ENCODE measurements at places on chromosomes 13 and 19.

DNA sequence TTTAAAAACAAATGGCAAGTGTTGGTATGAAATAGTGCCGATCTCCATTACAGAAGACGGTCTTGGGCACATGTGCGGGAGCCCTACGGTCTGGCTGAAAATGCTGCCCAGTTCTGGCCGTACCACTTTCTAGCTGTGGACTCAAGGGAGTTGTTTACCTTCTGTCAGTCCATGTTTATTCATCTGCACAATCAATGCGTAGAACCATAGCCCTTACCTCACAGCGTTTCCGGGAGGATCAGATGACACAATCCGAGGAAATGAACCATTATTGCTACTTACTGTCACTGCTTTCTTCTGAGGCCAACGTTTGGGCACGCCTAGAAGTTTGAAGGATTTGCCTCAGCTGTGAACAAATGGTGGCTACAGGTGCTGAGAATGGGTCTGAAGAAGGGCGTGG, 31.2 kb downstream of the GADD45B start:
- peak; percentile 51 for DNase-seq

GRCh38 chr13:32497589-32497988, 41.0 kb downstream of the N4BP2L2 start:
- no peak for DNase-seq

DNA sequence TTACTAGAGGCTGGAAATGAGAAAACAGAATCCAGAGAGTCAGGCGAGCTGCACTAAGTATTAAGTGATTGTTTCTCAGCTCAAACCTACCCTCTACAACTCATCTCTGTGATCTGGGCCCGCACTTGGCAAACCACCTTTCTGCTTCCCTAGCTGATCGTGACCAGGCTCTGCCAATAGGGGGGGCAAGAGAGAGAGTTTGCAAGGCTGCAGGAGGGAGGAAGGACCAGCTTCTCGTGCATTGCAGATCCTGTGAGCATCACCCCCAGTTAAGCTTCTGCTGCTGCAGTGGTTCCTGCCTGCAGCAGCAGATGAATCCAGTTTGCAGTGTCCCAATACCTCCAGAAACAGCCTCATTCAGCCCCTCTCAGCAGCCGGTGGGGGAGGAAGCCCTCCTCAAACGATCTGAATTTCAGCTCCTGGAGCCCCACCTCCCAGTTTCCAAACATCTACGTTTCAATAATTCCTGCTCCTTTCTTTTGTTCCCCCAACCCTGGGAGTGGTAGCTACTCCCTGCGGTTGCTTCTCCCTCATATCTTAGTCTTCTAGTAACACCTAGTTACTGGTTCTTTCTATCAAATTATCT, 20.0 kb downstream of the XRCC1 start:
- DNase-seq = peak; percentile 58

GRCh38 chr13:112687836-112688559, 1.8 kb upstream of the ATP11A start:
- no peak for DNase-seq

DNA sequence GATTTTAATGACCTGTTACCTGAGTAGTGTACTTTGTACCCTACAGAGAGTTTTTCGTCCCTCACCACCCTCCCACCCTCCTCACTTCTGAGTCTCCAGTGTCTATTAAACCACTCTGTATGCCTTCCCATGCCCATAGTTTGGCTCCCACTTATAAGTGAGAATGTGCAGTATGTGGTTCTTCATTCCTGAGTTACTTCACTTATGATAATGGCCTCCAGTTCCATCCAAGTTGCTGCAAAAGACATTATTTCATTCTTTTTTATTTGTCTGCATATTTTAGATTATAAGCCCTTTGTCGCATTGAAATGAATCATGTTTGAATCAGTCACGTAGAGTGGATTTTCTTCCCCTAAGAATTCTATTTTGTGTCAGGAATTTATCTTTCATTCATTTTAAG, 12.2 kb upstream of the HTR2A start:
- peak; percentile 34 for DNase-seq

Measured in fibroblast of skin of right quadriceps (primary cell).